ENCODE measurements at places on chromosomes 7 and 10.
A peak's percentile ranks its signal among the peaks of the same experiment; 100 is the strongest.

DNA sequence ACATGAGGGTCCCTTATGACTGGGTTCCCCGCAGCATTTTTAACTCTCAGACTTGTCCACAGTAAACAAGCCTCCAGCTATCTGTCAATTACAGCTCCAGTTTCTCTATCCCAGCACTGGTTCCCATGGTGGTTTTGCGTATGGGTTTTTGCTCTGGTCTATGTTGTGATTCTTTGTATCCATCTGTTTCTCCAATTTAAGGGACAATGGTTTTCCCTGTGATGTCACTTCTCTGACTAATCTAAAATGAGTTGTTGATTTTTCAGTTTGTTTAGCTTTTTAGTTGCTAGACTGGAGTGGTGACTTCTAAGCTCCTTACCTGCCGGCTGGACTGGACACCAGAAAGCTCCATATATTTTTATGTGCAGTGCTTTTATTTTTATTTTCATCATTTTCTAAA is 303.7 kb downstream of the INHBA start:
- no peak for DNase-seq

DNA sequence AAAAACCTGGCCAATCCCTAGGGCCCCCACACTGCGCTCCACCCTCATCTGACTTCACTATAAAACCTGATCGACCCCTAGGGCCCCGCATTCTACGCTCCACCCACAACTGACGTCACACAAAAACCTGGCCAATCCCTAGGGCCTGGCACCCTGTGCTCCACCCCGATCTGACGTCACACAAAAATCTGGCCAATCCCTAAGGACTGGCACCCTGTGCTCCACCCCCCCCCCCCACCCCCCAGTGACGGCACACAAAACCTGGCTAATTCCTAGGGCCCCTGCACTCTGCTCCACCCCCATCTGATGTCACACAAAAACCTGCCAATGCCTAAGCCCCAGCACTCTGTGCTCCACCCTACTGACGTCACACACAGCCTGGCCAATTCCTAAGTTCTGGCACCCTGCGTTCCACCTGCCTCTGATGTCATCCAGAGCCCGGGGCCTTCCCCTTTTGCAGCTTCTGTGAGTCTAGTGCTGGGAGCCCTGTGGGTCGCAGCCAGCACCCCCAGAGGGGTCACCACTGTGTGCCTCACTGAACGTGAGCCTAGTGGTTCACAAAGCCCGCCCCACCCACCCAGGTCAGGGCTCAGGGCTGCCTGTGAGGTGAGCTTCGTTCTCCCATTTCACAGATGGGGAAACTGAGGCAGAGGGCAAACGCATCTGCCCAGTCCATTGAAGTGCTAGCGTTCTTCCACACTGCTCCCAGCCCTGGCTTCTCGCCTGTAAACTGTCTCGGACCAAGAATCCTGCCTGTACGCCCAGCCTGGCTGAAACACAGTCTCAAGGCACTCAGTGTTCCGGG is 40.6 kb downstream of the MICALL2 start:
- peak; percentile 26 for DNase-seq

GRCh38 chr7:101155303-101155702 is 1.0 kb downstream of the AP1S1 start:
- no peak for DNase-seq

DNA sequence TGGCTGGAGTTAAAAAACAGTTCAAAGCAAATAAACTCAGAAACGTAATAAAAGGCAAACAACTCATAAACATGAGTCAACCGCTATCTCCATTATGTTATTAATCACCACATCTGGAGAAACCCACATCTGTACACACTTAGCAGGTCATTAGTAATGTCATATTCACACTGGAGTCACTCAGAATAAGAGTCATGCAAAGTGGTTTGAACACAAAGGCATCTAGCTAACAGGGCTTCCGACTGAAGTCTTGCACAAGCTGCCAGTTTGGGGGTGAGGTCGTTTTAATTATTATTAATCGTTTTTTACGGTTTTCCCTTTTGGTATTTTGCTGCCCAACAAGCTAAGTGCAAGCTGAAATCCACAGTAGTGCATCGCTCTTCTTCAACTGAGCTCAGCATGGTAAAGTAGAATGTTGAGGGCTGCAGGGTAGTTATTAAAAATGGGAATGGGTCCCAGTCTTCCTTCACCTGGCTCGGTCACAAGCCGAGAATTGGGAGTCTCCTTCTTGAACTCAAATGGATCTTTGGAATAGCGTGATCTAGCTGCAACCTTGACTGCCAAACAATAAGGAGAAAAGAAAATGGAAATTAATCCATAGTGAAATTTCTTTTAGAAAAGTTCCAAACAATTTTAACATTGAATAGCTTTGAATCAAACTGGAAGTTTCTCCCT is 663.5 kb downstream of the KCNMA1 start:
- DNase-seq = peak; percentile 23

DNA sequence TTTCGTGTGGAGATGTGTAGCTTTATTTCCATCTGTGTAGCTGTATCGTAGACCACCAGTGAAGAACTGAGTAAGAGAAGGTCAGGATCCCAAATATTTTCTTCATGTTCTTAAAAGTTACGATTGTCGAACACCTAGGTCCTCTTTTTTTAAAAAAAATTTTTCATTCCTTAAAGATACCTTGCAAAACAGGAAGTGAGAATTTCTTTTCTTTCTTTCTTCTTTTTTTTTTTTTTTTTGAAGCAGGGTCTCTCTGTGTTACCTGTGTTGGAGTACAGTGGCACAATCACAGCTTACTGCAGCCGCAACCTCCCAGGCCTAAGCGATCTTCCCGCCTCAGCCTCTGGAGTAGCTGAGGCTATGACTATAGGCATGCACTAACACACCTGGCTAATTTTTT is 60.8 kb downstream of the PHTF2 start:
- DNase-seq = no peak

DNA sequence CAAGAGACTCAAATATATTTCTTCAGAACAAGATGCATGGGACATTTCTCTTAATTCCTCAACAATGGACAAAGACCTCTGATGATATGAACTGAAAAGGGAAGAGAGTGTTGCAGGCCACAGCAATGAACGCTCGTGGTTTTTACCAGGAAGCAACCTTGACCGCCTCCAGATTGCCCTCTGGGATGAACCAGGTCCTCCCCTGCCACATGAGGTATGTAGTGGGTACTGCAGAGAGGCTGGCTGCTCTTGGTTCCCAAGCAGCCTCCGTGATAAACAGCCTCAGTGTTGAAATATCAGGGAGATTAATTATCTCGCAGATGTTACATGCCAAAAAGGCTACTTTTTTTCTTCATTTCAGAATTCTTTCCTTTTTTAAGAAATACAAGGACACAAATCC is 338.8 kb downstream of the ELMO1 start:
- DNase-seq = no peak

DNA sequence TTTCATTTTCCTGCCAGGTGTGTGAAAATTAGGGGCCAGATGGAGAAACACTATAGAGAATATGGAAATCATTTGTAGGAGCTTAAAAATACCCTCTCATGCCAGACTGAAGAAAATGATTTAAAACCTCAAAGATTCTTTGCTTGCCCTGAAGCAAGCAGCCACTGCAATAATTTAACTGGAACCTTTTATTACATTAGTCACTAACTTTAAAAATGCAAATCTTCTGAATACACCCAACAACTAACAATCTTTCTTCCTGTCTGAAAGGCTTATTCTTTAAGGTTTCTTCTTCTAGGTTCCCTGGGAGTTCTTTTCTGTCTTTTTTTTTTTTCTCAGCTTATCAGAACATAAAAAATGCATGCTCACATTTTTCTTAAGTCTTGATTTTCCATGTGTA is 238.5 kb upstream of the KMT2E start:
- no peak for DNase-seq

- peak; percentile 83 for DNase-seq
These were observed 2.6 kb downstream of the PSMG3 start for GRCh38 chr7:1567049-1567771.

DNA sequence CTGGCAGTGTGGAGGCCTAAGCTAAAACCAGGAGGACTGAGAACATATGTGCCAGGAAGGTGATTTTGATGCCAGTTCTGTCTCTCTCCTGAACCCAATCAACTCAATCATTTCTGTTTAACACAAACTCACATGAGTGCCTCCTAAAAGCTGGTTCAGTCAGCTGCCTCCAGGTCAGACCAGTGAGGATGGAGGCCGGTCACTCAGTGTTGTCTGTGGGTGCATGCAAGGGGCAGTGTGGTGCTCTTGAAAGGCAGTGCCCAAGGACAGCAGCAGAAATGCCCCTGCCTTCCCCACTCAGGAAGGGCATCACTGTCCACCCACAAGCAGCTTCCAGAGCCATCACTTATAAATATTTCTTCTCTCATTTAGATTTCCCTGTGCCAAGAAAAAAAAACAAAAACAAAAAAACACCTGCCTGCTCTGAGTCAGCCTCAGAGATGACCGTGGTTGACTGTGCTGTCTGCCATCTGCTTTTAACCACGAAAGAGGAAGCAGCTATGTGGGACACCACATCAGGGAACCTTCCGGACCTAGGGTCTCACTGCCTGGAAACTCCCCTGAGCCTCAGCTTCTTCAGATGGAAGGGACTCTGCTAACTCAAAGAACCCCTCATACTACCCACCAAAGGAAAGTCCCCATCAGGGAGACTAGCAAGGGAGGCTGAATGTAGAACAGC is 39.1 kb downstream of the VOPP1 start:
- peak; percentile 71 for DNase-seq

- peak; percentile 98 for DNase-seq
These were observed 47.6 kb downstream of the PDGFA start for GRCh38 chr7:471866-472639.

GRCh38 chr7:131400681-131401176 is 73.1 kb downstream of the MKLN1 start:
- DNase-seq = no peak

DNA sequence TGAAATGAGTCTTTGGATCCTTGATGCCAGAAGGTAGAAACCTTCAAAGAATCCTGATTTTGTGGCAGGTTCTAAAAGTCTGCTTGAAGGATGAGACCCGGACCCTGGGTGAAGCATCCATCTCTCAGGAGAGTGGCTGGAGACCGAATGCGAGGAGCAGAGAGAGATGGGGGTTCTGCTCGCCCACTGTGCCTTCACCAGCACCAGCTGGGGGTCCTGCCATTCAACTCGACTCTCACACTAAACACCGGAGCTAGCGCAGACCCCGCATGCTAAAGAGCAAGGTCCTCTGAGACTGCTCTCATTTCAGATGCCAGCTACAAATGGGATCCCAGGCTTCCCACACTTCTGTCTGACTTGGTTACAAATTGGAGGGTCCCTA is 218.4 kb downstream of the GLRX3 start:
- no peak for DNase-seq

DNA sequence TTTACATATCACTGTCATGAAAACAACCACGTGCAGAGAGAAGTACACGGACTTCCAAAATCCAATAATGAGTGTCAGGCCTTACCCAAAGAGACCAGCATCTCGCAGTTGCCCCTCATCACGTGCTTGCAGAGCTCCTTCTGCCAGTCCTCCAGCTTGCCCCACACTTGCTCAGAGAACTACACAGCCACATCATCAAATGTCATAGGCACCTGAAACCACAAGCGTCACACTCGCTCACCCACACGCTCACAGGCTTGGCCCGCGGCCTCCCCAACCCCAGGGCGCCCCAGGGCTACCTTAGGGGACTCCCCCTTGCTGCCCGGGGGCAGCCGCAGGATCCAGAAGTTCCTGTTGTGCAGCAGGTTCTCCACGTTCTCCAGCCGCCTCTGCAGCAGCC is 123.4 kb upstream of the ZNF746 start:
- no peak for DNase-seq
